RWPE1 (cell line): ENCODE measurements at places on chromosomes 5 and 9.

GRCh38 chr9:109316207-109316640 lies 4.6 kb downstream of the EPB41L4B start:
- DNase-seq = peak; percentile 98

GRCh38 chr9:133408042-133408441 lies 9.8 kb downstream of the REXO4 start:
- no peak for DNase-seq

GRCh38 chr5:59021837-59022514 lies 439.1 kb downstream of the RAB3C start:
- peak; percentile 47 for DNase-seq

DNA sequence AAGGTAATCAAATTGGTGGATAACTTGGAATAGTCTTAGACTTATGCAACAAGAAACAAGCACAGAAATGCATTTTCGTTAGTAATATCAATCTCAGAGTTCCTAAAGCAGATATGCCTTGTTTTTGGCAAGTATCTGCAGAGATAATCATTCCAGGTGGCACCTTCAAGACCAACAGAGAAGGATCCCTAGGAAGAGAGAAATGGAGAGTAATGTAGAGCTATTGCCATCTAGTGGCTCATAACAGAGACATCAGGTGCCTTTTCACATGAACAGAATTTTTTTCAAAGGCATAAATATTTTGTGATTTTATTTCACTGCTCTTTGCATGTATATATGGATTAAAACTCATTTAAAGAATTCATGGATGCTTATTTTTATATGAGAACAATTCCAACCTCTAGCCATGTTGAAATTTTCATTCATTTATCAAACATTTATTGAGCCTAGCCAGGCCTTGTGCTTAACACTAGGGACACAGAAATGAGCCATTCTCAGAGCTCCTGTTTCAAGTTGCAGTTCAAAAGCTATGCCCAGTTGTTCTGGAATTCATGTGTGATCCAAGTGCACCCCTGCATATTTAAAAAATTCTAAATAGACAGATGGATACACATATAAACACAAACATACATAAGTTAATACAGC lies 117.5 kb upstream of the OR13F1 start:
- DNase-seq = peak; percentile 64
